ENCODE measurements at places on chromosomes 7 and 10.

DNA sequence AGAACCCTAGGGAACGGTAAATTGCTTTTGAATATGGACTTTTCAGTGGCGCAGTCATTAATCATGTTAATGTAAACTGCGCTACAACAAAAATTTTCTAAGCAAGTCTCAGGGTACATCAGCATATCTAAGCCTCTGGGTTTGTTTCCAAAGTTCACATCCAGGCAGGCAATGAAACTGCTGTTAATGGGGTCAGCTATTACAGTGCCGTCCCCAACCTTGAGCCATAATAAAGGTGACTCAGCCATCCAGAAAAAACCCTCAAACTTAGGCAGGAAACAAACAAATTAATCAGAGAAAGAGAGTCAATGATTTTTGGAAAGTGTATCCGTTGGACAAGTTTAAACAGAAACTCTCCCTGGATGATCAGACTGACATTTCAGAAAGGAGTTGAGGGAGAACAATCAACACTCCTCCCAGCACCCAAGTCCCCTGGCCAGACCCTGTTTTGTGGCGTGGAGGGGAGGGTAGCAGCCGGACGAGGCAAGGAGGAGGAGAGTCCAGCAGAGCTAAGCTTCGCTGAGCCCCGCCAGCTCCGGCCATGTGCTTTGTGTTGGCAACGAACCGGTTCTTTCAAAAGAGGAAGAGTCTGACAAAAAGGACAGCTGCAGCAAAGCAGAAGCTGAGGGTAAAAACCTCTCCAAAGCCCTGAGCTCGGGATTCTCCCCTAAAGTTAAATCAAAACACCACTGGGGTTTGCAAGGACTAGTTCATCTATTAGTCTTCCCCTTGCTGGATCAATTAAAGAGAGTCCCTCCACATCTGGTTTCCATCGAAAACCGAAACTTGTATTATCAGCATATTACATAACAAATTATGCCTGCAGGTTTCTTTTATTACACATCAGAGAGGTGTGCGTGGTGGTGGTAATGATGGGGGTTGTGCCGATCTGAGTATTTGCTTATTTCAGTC is 3.6 kb downstream of the FAM53B start:
- H3K27me3 ChIP-seq: no peaks in the 10 kb centered on the region
- H3K4me1 ChIP-seq: peaks cover 85% of the 10 kb centered on the region
- H3K27ac ChIP-seq: peak overlapping the region; percentile 90
- peak; percentile 92 for DNase-seq
- peak overlapping the region; percentile 13 for H3K4me3 ChIP-seq

DNA sequence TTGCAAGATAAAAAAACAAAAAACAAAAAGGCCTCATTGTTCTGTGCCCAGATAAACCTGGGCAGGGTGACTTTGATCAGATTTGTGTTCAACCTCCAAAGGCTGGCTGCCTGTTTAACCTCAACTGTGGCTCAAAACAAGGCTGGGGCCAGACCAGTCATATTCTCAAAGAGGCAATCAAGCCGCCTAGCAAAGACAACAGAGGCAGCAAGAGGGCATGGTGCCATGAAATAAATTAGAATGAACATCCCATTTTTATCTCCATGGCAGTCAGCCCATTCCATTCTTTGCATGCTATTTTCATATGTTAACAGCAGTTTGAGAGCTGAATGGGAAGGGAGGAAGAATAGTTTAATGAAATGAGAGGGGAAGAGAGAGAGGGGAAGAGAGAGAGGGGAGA is 1150.3 kb downstream of the TYW1 start:
- H3K4me3 ChIP-seq: no peak overlapping the region
- DNase-seq: no peak
- no peaks in the 10 kb centered on the region for H3K27me3 ChIP-seq
- H3K27ac ChIP-seq: no peak overlapping the region

GRCh38 chr7:104883248-104883717 is 130.7 kb upstream of the KMT2E start:
- peaks cover 6% of the 10 kb centered on the region for H3K4me1 ChIP-seq

DNA sequence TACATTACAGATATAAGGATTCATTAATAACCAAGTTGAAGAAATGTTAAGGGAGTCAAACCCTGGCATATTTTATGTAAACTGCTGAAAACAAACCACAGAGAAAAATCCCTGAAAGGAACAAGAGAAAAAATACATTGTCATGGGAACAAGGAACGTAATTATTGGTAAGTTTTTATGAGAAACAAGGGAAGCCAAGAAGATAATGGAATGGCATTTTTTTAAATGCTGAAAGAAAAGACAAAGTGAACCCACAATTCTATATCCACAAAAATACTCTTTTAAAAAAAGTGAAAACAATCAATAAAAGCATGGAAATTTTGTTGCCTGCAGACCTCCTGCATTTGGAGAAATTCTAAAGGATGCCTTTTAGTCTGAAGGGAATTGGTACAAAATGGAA is 136.4 kb downstream of the CD36 start:
- peaks cover 41% of the 10 kb centered on the region for H3K4me1 ChIP-seq
- H3K36me3 ChIP-seq: no peaks in the 10 kb centered on the region
- H3K27me3 ChIP-seq: no peaks in the 10 kb centered on the region
- no peak for DNase-seq
- H3K4me3 ChIP-seq: no peak overlapping the region

- no peak overlapping the region for H3K4me3 ChIP-seq
- no peaks in the 10 kb centered on the region for H3K4me1 ChIP-seq
- no peak overlapping the region for H3K27ac ChIP-seq
- no peaks in the 10 kb centered on the region for H3K27me3 ChIP-seq
- no peak for DNase-seq
- no peaks in the 10 kb centered on the region for H3K36me3 ChIP-seq
Measured at GRCh38 chr7:133119067-133119466, 37.2 kb upstream of the CHCHD3 start.

GRCh38 chr10:131730771-131731497 is 169.9 kb upstream of the PPP2R2D start:
- H3K27ac ChIP-seq: no peak overlapping the region
- H3K36me3 ChIP-seq: no peaks in the 10 kb centered on the region
- H3K4me1 ChIP-seq: peaks cover 8% of the 10 kb centered on the region

- H3K4me3 ChIP-seq: no peak overlapping the region
- no peak overlapping the region for H3K27ac ChIP-seq
- H3K4me1 ChIP-seq: no peaks in the 10 kb centered on the region
- DNase-seq: no peak
Measured at GRCh38 chr7:51280156-51280555, 36.5 kb downstream of the COBL start.

GRCh38 chr10:83927166-83927565 is 212.1 kb upstream of the GHITM start:
- no peaks in the 10 kb centered on the region for H3K27me3 ChIP-seq
- DNase-seq: no peak
- no peak overlapping the region for H3K4me3 ChIP-seq
- H3K27ac ChIP-seq: no peak overlapping the region
- no peaks in the 10 kb centered on the region for H3K36me3 ChIP-seq

- H3K4me1 ChIP-seq: no peaks in the 10 kb centered on the region
- H3K27me3 ChIP-seq: no peaks in the 10 kb centered on the region
- no peak overlapping the region for H3K4me3 ChIP-seq
- no peak overlapping the region for H3K27ac ChIP-seq
Measured at GRCh38 chr10:15476337-15476736, 105.2 kb upstream of the FAM171A1 start.

- H3K4me1 ChIP-seq: no peaks in the 10 kb centered on the region
- H3K4me3 ChIP-seq: no peak overlapping the region
- H3K36me3 ChIP-seq: no peaks in the 10 kb centered on the region
- no peak overlapping the region for H3K27ac ChIP-seq
- no peaks in the 10 kb centered on the region for H3K27me3 ChIP-seq
Measured at GRCh38 chr10:101246639-101247038, 17.4 kb upstream of the LBX1 start.

- H3K36me3 ChIP-seq: no peaks in the 10 kb centered on the region
- no peaks in the 10 kb centered on the region for H3K4me1 ChIP-seq
- no peak overlapping the region for H3K4me3 ChIP-seq
- no peak overlapping the region for H3K27ac ChIP-seq
Measured at GRCh38 chr7:154744256-154744860, 258.6 kb downstream of the PAXIP1 start.

DNA sequence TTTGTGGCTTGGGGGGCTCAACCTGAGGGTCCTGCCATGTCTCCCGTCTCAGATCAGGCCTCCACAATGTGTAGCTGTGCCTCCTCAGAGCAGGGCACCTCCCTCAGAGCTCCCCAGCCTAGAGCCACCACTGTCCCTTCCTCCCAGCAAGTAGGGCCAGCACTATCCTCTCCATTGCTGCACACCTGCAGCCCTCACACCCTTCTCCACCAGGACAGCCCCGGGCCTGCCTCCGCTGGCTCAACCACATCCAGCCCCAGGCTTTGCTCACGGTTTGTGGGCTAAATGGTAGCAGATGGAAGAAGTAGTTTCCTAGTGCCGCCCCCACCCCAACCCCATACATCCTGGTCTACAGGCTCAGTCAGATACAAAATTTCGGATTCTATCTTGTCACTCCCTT is 10.1 kb downstream of the NFKB2 start:
- DNase-seq: no peak
- no peak overlapping the region for H3K4me3 ChIP-seq
- no peaks in the 10 kb centered on the region for H3K36me3 ChIP-seq
- no peak overlapping the region for H3K27ac ChIP-seq

GRCh38 chr10:71293446-71294084 is 25.5 kb upstream of the SLC29A3 start:
- no peaks in the 10 kb centered on the region for H3K27me3 ChIP-seq
- peaks cover 6% of the 10 kb centered on the region for H3K4me1 ChIP-seq
- H3K36me3 ChIP-seq: no peaks in the 10 kb centered on the region
- no peak for DNase-seq
- no peak overlapping the region for H3K27ac ChIP-seq

DNA sequence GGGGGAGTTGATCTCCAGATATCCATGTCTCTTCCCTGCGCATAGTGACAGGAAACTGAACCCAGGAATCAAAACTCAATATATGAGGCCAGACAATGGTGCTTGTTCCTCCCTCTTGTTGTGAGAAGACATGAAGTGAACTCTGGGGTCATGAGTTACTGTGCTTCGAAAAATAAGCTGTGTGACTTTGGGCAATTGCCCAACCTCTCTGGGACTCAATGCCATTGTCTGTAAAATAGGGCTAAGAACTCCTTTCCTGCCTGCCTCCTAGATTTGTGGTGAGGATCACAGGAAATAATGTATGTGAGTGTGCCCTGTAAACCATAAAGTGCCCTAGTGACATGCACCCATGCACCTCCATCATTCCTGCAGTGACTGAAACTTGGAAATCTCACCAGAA is 48.4 kb downstream of the SYPL1 start:
- no peaks in the 10 kb centered on the region for H3K36me3 ChIP-seq
- no peak overlapping the region for H3K4me3 ChIP-seq
- DNase-seq: no peak
- peaks cover 52% of the 10 kb centered on the region for H3K4me1 ChIP-seq
- H3K27ac ChIP-seq: peak overlapping the region; percentile 84

DNA sequence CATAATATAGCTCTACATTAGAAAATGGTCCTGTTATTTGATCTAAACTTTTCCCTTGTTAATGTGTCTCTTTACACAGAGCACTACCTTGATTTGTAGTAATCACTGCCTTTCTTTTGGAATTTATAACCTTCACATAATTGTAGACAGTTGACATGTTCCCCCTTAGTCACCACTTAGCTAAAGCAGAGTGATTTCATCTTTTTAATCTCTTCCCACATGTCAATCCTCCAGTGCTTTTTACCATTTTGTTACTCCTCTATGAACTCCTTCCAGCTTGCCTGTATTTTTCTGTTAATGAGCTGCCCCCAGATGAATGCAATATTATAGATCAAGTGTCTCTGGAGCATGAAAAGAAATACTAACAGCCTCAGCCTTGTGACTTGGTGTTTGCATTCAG is 2.6 kb upstream of the PPP1R3A start:
- no peak overlapping the region for H3K4me3 ChIP-seq
- no peaks in the 10 kb centered on the region for H3K4me1 ChIP-seq
- no peaks in the 10 kb centered on the region for H3K27me3 ChIP-seq
- no peaks in the 10 kb centered on the region for H3K36me3 ChIP-seq
- no peak overlapping the region for H3K27ac ChIP-seq
- no peak for DNase-seq

GRCh38 chr10:61785473-61786105 is 115.9 kb upstream of the ARID5B start:
- no peak overlapping the region for H3K4me3 ChIP-seq
- no peaks in the 10 kb centered on the region for H3K36me3 ChIP-seq
- peaks cover 29% of the 10 kb centered on the region for H3K4me1 ChIP-seq
- no peaks in the 10 kb centered on the region for H3K27me3 ChIP-seq

GRCh38 chr10:2856598-2856997 is 210.8 kb upstream of the PFKP start:
- no peak for DNase-seq
- no peak overlapping the region for H3K4me3 ChIP-seq
- H3K36me3 ChIP-seq: no peaks in the 10 kb centered on the region
- no peaks in the 10 kb centered on the region for H3K27me3 ChIP-seq
- no peak overlapping the region for H3K27ac ChIP-seq

DNA sequence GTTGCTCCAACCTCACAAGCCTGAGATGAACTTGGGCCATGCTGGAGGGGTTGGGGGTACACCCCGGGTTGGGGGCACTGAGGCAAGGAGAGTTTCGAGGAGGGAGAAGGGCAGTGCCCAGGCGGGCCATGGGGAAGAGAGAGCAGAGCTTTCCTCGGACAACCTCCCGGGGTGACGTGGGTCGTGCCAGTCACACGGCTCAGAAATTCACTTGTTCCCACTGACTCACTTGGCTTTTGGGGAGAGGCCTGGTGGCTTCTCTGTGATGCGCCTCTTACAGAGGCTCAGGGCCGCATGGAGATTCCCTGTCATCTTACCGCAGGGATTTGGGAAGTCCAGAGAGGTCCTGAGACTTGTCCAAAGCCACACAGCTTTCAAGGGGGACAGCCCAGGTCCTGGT is 2.9 kb downstream of the LAT2 start:
- H3K36me3 ChIP-seq: no peaks in the 10 kb centered on the region
- H3K4me1 ChIP-seq: peaks cover 20% of the 10 kb centered on the region
- DNase-seq: no peak
- H3K27ac ChIP-seq: no peak overlapping the region

DNA sequence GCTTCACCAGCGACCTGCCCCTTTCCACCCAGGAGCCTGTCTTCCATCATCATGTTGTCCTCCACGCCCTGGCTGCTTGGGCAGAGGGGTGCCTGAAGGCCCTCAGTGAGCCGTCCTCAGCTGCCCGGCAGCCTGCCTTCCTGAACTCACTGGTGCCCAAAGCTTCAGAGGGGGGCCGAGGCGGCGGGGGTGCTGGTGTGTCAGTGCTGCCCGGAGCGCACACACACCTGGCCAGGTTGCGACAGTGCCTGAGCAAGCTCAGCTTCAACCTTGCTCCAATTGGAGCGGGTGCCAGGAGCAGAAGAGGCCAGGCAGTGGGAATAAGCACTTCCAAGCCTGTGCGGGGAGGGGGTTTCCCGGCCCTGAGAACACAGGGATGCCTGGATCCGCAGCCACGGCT is 566.3 kb downstream of the INHBA start:
- DNase-seq: no peak
- no peaks in the 10 kb centered on the region for H3K27me3 ChIP-seq
- H3K27ac ChIP-seq: no peak overlapping the region
- H3K4me3 ChIP-seq: no peak overlapping the region
- no peaks in the 10 kb centered on the region for H3K36me3 ChIP-seq

- no peak for DNase-seq
- H3K4me3 ChIP-seq: no peak overlapping the region
- H3K36me3 ChIP-seq: no peaks in the 10 kb centered on the region
- no peak overlapping the region for H3K27ac ChIP-seq
- peaks cover 18% of the 10 kb centered on the region for H3K4me1 ChIP-seq
Measured at GRCh38 chr7:104550362-104550761, 222.0 kb downstream of the LHFPL3 start.
